ENCODE measurements at places on chromosomes 7 and 10. TPM values are rescaled to one million over a fixed set of nuclear protein-coding genes. Genes with fewer than 3 reads are reported as not detected.

DNA sequence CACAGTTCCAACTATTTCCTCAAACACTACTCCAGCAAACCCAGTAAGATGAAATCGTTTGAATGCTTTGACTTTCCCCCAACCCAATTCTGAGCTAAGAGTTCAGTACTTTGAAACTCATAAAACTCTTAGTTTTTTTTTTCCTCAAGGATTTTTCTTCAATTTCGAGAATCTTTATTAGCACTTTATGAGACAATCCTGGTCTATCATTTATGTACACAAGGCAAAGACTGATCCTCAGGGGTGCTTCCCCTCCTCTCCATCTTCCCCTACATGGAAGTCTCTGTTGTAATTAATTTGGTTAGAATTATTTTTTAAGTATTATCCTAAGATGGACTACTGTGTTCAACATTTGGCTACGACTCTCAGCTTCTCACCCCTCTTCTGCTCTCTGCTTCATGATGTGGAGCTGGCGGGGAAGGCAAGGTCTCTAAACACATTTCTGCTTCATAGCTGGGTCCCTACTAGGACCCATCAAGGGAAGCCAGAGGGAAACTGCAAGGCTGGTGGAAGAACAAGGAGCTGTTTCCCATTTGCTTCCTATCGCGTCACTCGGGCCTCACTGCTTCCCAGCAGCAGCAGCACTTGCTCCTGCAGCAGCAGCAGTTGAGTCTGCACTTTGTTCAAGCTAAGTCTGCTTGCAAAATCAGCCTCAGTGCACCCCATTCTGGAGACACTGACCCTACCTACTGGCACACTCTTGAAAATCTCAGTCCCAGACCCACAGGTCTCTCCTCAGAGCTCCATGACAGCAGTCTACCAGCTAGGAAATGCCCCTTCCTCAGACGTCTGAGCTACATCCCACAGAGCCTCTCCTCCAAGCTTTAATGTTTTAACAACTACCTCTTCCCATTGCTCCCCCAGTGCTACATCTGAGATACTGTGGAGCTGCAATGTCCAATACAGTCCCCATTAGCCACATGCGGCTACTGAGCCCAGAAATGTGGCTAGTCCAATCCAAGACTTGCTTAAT lies 90.0 kb downstream of the CHCHD3 start:
- no peak for DNase-seq

Gene IFIT1
- total RNA-seq = 48.5 TPM

Gene NUTM2E
- total RNA-seq = 1.5 TPM

Gene UCN3
- not detected for total RNA-seq

Measured in dorsolateral prefrontal cortex (tissue), 122 donors.